ENCODE measurements at places on chromosomes 5 and 9. TPM values are rescaled to one million over a fixed set of nuclear protein-coding genes. Genes with fewer than 3 reads are reported as not detected.

DNA sequence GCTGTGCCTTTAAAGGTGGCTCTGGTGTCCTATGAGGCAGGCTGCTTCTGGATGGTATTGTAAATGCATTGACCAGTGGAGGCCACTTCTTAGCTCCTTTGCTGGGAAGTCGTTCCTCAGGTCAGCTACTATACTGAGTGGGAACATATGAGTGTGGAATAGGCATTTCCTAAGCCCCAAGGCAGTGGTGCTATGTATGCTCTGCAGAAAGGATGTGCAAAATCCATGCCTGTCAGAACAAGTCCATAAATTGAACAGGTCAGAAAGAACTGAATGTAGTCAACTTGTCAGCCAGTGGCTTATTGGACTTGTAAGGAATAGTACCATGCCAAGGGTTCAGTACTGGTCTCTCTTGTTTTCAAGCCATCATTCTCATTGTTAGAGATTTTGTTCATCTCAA is 216.4 kb downstream of the CDH10 start:
- no peak for DNase-seq

- DNase-seq = no peak
Measured at GRCh38 chr5:126982926-126983873, 47.2 kb downstream of the MARCHF3 start.

GRCh38 chr9:114139071-114139470 is 16.3 kb upstream of the COL27A1 start:
- DNase-seq = no peak

DNA sequence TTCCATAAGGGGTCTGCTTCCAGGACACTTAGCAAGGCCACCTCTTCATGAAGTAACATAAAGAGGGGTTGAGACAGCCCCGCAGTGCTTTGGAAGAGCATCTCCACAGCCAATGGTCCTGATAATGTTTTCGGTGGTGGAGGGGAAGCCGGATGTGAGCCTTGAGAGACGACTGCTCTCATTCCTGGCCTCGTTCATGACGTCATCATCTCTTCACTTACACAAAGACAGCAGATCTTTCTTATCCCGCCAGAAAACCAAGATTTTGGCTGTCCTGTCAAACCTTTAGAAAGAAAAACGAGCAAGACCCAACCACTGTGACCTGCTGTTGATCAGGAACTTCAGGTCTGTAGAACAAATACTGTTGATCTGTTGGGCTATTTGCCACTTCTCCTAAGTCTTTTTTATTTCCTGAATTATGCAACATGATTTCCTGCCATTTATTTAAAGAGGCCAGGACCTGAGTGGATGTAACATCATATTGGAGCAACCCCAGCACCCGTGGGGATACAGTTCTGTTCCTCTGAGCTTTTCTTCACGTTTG is 89.0 kb upstream of the IRX2 start:
- DNase-seq = no peak

GRCh38 chr5:39218482-39219402 is 621 bp downstream of the FYB1 start:
- DNase-seq = no peak

DNA sequence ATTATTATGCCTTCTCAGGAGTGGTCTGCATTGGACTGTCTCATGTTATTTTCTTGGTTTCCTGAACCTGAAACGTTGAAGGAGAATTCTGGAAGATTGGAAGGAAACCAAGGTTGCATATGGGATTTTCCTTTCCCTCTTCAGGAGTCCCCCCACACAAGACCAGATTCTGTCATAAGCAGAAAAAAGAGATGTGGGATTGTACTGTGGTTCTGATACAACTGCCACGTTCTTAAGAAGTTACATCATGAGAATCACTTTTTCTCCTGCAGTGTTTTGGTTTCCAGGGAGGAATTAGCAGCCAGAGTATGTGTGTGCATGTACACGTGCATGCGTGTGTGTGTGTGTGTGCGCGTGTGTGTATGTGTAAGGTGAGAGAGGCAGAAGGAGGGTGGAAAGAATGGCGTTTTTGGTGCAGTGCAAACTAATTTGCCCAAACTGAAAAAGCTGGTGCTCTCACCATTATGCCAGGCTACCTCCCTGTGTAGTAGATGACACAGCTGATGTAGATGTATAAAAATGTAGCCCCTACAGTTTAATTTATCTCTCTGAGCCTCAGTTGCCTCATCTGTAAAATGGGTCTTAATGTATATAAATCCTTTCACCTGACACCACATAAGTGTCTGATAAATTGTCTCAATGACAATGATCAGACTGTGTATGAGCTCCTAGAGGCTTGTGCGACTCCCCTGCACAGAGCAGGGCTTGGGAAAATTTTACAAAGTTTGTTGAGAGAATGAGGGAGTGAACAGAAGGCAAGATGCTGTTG is 38.6 kb downstream of the RALGPS1 start:
- DNase-seq = no peak

DNA sequence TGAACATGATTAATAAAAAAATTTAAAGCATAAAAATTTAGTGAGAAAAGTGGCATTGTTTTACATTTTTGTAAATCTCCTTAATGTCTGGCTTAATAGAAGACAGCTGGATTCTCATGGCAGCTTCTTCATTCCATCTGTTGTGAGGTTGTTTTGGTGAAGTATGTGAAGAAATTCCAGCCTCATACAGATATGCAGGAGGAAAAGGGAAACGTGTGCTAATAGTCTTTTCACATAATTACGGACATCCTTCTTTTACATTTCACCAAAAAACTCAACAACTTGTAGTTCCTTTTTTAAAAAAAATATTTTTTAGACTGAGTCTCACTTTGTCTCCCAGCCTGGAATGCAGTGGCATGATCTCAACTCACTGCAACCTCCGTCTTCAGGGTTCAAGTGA is 46.9 kb downstream of the HACD4 start:
- DNase-seq = no peak

DNA sequence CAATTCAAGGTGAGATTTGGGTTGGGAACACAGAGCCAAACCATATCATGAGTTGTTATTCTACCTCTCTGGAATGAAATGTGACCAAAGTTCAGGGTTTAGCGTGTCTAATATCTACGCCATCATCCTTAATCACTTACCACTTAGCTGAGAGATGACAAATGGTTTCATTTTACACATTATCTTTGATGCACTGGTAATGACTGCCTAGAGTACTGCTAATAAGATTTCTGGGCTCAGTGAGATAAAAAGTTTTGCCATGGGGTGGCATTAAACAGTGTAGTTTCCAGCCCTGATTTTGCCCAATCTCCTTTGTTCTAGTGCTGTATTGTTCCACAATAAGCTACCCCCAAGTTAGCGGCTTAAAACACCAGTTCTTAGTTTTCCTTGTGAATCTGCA is 367.2 kb downstream of the MLLT3 start:
- DNase-seq = no peak

DNA sequence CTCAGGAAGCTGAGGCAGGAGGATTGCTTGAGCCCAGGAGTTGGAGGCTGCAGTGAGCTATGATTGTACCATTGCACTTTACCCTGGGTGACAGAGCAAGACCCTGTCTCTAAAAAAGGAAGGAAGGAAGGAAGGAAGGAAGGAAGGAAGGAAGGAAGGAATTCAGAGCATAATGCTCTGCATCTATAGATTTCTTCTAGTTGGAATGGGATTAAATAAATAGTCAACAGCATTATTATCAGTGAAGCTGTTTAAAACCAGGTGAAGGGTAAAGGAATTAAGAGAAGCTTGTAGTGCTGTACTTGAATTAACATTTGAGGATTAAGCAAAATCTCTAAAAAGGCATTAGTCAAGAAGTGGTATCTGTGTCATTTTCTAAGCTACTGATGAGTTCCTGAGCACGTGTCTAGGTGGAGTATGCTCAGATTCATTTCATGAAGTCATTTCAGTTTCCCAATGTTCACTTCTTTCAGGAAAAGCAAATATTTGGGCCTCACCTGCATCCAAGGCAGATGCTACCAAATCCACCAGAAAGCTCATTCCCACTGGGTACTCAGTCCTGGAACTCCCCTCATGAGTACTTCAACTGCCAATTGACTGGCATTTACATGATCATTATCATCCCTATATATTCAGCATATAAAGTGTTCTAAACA is 8.4 kb downstream of the PDE6A start:
- no peak for DNase-seq

DNA sequence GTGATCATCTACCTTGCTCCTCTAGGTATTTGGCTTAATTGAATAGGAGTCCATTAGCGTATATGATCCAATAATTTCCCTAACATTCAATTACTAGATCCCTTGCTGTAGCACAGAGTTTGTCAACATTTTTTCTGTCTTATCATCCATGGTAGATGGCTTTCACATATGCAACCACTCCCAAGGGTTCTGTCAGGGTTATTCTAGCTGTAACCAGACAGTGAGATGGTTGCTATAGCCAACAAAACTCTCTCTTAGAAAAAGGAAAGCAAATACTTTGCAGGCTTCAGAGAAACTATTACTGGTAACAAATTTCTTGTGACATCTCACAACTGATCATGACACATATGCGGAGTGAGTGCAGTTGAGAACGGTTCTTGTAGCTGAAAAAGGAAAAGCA is 96.2 kb upstream of the EFNA5 start:
- DNase-seq = no peak

DNA sequence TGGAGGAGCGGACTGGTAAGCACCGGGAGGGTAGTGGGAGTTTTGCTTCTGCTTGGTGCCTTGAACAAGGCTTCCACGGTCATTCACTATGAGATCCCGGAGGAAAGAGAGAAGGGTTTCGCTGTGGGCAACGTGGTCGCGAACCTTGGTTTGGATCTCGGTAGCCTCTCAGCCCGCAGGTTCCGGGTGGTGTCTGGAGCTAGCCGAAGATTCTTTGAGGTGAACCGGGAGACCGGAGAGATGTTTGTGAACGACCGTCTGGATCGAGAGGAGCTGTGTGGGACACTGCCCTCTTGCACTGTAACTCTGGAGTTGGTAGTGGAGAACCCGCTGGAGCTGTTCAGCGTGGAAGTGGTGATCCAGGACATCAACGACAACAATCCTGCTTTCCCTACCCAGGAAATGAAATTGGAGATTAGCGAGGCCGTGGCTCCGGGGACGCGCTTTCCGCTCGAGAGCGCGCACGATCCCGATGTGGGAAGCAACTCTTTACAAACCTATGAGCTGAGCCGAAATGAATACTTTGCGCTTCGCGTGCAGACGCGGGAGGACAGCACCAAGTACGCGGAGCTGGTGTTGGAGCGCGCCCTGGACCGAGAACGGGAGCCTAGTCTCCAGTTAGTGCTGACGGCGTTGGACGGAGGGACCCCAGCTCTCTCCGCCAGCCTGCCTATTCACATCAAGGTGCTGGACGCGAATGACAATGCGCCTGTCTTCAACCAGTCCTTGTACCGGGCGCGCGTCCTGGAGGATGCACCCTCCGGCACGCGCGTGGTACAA is 556 bp downstream of the PCDHGC3 start:
- DNase-seq = no peak

DNA sequence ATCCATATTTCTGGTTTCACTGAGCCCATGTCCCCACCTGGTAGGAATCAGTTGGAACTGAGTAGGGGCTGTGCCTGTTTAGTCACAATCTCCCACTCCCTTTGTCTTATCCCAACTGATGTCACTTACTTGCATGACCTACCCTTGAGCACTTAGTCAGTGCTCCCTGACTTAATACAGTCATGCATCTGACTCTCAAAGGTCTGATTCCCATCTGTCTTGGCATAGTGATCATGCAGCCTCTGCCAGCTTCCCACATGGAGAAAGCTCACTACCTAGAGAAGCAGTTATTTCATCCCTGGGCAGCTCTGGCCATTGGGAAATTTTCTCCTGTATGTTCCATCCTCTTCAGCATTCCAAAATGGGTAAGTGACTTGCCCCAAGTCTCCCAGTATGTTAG is 24.8 kb downstream of the ABLIM3 start:
- DNase-seq = no peak

DNA sequence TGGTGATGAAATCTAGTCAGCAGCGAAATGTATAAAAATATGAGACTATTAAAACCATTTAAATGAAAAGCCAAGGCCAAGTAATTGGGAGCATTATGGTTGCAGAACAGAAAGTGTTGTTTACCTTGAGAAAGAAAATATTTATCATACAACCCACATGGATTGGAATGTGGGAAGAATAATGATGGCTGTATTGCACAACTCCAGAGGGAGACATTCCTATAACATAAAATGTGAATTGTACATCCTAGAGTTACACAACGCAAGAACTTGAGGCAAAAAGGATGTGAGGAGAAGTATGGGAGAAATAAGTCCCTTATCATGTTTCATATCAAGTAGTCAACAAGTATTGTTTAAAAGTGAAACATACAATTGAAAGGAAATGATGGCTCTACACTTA is 1014.0 kb upstream of the SEMA6A start:
- DNase-seq = no peak

DNA sequence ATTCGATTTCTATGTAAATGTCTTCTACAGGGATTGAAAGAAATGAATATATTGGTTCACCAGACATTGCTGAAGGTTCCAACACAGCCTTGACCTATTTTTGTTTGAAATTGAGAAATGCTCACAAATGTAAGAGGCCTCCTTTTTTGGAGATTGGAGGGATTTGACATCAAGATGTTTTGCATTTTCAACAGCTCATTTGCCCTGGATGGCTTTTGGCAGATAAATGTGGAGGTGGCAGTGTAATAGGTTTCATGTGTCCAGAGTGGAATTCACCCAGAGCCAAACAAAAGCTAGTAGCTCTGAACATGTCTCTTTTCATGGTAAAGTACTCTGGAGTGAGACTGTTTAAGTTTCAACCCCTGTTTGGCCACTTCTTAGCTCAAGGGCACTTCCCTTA is 77.3 kb downstream of the PALM2AKAP2 start:
- no peak for DNase-seq

- DNase-seq = no peak
Measured at GRCh38 chr5:114719268-114719667, 357.4 kb downstream of the KCNN2 start.

DNA sequence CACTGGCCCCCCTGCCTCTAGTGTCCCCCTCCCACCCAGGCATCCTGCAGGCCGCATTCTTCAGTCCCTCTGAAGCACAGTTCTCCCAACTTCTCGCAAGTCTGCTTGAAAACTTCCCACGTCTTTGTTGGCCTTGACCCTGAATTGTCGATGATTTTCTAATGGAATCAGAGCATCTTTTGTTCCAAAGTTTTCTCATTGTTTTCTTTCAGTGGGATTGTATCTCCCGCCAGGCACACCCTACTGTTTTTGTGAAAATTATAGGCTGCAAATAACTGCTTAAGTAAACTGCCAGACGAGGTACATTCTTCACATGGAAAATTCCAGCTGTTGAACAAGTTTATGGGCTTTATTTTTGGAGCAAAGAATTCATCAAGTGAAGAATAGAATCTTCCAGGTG is 122.6 kb upstream of the SLC25A48 start:
- DNase-seq = no peak

GRCh38 chr9:37283730-37284325 is 138.7 kb upstream of the GRHPR start:
- DNase-seq = peak; percentile 12

- DNase-seq = no peak
Measured at GRCh38 chr5:62496876-62497275, 81.7 kb upstream of the LRRC70 start.

- no peak for DNase-seq
Measured at GRCh38 chr5:51381761-51382474, 1.3 kb upstream of the ISL1 start.

Gene C5orf46
- total RNA-seq = 1.4 TPM

Gene ANKDD1B
- total RNA-seq = 0.63 TPM

Gene C7
- total RNA-seq = 0.13 TPM

Gene GPR21
- not detected for total RNA-seq

Gene PCDHA6
- 0.27 TPM for total RNA-seq

Gene C9orf153
- total RNA-seq = not detected

Gene ATOSB
- total RNA-seq = 41.6 TPM

Gene TYRP1
- not detected for total RNA-seq

Gene LRRC26
- total RNA-seq = not detected

Gene UNC13B
- total RNA-seq = 30.1 TPM

Gene BASP1
- 120 TPM for total RNA-seq
